ENCODE measurements at places on chromosomes 1 and 21.

- no peak for DNase-seq
Observed at GRCh38 chr1:115065021-115065420, 24.3 kb downstream of the TSPAN2 start.

DNA sequence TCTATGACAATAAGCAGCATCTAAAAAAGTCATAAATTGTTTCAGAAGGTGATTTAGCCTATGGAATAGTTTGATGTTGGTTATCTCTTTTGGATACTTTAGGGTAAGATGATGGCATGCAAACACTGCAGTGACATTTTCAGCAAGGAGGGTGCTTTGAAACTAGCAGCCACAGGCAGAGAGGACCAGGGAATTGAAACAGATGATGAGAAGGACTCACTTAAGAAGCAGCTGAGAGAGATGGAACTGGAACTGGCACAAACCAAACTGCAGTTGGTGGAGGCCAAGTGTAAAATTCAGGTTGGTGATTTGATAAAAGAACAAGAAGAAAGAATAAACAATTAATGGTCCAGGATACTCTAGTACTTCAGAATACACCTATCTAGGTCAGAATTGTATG lies 11.2 kb upstream of the CACYBP start:
- no peak for DNase-seq

DNA sequence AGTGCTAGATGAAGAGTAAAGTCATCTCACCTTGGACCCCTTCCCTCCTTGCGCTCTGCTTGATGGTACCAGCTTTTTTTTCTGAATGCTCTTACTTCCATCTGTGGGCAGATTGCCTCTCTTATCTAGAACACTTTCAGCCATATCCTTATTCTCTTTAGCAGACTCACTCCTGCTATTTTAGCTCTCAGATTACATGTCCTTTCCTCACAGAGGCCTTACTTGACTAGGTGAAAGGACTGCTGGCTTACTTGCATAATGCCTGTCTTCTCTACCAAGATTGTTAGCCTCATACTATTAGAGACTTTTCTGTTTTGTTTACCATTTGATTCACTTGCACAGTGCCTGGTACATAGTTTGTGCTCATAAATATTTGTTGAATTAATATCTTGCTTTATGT lies 9.3 kb downstream of the IFI44 start:
- DNase-seq: no peak

- no peak for DNase-seq
Observed at GRCh38 chr1:30886710-30887428, 21.7 kb downstream of the SDC3 start.

GRCh38 chr1:155236451-155236850 lies 18.8 kb downstream of the ENTREP3 start:
- no peak for DNase-seq

DNA sequence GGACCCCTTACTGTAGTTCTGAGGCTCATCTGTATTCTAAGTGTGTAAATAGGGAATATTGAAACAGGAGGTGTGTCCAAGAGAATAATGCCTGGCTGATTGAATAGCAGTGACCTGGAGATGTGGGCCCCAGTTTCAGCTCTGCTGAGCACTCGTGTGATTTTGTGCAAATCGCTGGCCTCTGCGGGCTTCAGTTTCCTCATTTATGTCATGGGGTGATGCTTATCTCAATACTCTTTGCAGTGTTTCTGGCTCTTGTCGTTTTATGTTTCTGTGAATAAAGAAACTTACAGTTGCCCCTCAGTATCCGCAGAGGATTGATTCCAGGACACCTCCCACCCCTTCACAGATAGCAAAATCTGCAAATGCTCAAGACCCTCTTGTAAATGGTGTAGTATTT lies 5.0 kb downstream of the COG2 start:
- DNase-seq: no peak

GRCh38 chr1:113946678-113947387 lies 17.7 kb downstream of the HIPK1 start:
- DNase-seq: no peak

DNA sequence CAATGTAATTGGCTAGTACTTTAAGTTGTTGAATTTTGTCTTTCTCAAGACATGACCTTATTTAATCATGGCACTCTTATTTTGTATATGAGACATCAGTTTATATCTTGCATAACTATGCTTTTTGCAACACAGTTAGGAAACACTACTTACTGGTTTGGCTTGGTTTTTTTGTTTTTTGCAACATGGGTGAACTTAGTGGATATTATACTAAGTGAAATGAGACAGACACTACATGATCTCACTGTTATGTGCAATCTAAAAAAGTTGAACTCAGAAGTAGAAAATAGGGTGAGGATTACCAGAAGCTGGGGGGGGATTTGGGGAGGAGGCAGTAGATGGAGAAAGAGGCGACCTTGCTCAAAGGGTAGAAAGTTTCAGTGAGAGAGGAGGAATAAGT lies 132.1 kb downstream of the PLA2G4A start:
- no peak for DNase-seq

GRCh38 chr21:43734928-43735229 lies 15.9 kb downstream of the PDXK start:
- no peak for DNase-seq

DNA sequence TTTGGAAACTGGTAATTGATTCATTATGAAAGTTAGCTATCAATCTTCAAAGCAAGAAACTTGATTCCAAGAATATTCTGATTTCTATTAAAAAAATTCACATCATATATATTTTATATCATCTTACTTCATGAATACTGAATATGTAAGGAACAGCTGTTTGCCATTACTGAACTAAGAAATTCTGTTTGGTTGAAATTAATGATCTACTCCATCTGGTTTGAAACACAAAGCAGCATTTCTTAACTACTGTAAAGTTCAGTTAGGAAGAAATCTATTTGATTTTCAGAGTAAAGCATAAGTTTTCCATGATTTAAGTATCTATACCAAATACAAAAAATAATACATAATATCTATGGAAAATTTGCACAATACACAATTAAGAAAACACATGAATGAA lies 66.0 kb upstream of the SCYL3 start:
- DNase-seq: no peak

- peak; percentile 34 for DNase-seq
Observed at GRCh38 chr1:173113015-173113741, 62.4 kb upstream of the TNFSF18 start.
